Foreskin melanocyte (primary cell): ENCODE measurements at places on chromosomes 16 and 17.

GRCh38 chr16:65524231-65524630, 402.4 kb upstream of the CDH11 start:
- DNase-seq = no peak

GRCh38 chr16:55568207-55568606, 1.7 kb downstream of the CAPNS2 start:
- DNase-seq = no peak

DNA sequence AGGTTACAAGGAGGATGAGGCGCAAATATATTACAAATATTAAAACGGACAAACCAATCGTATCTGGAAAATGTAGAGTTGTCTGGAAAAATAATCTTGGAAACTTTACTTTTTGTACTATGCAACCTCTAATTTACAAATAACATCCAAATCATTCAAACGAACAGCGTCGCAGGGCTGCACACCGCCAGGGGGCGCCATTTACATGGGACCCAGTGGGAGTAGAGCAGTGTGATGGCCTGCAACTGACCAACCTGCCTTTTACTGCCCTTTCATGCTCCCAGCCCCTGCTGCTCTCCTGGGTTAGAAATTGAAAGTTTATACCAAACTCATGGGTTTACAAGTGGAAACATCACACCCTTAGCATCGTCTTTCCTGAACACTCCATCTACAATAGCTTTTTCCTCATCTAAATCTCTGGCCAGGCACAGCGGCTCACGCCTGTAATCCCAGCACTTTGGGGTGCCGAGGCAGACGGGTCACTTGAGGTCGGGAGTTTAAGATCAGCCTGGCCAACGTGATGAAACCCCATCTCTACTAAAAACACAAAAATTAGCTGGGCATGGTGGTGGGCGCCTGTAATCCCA, 10.0 kb downstream of the PITPNC1 start:
- DNase-seq = no peak

- DNase-seq = peak; percentile 75
Measured at GRCh38 chr17:40647624-40648383, at the start of gene SMARCE1. TSS of gene SMARCE1 (minus strand) at chr17:40647818. CDS start at chr17:40645802, 2,016 bp downstream.

GRCh38 chr17:2095536-2095910, 40.6 kb downstream of the HIC1 start:
- DNase-seq = no peak

DNA sequence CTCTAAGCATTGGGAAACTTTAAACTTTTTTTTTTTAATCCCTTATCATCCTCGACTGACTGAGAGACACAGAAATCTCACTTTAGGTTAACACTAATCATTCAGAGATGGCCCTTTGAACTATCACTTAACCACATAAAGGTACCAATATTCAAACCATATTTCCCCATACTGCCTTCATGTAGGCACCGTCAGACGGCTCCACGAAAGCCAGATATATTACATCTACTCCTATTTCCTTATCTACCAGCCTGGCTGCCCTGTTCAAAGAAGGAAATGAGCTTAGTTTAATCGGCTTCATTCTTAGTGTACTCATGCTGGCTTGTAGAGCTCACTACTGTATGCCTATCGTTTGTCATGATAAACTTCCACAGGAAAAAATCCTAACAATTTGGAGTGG, 270.9 kb downstream of the CEP112 start:
- DNase-seq = no peak

DNA sequence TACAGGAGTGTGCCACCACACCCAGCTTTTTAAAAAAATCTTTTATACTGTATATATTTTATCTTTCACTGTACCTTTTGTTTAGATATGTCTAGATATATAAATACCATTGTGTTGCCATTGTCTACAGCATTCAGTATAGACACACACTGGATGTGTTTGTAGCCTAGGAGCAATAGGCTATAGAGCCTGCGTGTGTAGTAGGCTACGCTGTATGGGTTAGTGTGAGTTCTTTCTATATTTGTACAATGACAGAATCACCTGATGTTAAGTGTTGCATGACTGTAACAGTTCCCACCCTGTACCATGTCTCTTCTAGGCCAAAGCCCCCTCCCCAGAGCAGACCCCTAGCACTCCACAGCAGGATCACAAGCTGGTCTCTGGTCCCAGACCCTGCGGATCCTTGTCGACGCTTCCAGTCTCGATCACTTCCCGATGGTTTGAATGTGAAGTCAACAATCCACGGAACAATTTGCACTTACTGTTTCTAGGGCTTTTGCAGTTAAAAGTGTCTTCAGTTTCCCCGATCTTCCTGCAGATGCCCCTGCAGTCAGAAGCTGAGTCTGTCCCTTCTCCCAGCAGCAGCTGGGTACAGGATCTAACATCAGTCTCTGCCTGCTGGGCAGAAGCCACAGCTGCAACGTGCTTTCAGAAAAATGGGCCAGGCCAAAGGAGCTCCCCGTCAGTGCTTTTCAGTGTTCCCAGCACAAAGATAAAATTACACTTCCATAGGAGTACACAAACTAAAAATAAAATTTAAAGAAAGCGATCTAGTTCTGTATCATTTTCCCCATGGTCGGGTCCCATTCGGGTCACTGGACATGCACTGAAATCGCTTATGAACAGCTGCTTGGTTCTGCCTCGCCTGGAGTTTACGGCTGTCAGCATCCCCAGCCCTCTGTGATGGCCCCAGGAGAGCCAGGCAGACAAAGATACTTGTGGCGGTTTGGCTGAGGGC, 35.4 kb downstream of the ADAM11 start:
- no peak for DNase-seq

DNA sequence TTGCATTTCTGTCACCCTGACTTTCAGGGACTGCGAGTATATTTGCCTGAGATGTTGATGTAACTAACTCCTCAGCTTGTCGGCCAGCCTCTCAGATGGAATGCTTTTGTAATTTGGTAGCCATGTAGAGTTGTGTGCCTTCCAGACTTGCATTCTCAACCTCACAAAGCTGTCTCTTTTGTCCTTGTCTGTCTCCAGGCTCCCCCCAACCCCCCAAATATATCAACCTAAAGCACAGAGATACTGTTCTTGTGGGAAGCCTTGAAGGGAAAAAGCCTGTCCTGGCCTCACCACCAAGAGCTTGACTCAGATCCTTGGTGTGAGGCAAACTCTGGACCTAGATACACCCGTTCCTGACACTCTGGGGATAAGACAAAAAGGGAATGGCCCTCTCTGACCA, 18.4 kb downstream of the SAP30BP start:
- DNase-seq = no peak

DNA sequence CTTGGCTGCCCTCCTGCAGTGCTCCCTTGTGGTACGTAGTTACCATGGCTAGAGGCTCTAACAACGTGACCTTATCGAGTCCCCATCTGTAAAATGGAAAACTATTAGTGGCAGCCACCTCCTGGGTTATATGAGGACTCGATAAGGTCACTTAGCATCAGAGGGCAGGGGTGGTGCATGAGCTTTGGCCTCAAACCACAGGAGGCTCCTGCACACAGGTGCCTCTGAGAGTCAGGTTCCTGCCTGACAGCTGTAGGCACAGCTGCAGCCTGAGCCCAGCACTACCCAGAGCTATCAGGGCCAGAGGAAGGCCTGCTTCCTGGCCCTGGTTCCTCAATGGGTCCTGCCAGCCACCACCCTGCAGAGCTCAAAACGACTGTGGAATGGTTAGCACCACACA, 57.2 kb upstream of the SEC14L1 start:
- DNase-seq = no peak

- peak; percentile 28 for DNase-seq
Measured at GRCh38 chr16:68091380-68092261, 6.5 kb downstream of the NFATC3 start.

DNA sequence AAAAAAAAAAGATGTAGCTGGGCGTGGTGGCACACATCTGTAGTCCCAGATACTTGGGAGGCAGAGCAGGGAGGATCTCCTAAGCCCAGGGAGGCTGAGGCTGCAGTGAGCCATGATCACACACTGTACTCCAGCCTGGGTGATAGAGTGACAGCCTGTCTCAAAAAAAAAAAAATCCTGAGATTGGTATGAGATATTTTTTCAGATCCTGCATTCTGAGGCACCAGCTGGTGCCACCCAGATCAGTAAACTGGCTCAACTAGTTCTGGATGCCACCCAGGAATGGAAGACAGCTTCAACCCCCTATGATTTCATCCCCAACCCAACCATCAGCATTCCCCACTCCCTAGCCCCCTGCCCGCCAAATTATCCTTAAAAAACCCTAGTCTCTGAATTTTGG, 7.1 kb upstream of the GJC1 start:
- no peak for DNase-seq

GRCh38 chr17:42272162-42272907, 3.9 kb downstream of the STAT5B start:
- no peak for DNase-seq

- no peak for DNase-seq
Measured at GRCh38 chr17:49691677-49692191, 13.8 kb upstream of the SPOP start.

DNA sequence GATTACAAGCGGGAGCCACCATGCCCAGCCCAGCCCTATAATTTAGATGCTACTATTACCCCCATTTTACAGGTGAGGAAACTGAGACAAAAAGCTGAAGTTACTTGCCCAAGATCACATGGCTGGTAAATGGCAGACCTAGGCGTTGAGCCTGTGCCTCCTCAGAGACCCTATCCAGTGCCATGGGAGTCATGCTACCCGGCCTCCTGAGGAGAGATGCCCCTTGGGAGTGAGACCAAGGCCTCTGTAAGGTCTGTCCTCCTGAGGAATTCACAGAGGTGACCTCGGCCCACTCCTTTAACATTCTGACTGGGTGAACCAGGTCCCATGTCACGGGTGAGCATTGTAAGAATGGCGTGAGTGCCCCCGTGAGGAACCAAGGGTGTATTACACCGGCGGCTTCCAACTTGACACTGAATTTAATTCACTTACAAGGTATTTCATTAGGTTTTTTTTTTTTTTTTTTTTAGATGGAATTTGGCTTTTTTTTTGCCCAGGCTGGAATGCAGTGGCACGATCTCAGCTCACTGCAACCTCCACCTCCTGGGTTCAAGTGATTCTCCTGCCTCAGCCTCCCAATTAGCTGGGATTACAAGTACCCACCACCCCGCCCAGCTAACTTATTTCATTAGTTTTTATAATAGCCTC, 95.7 kb downstream of the ABCC6 start:
- DNase-seq = peak; percentile 42

- DNase-seq = no peak
Measured at GRCh38 chr17:699345-699744, 15.3 kb downstream of the VPS53 start.

- no peak for DNase-seq
Measured at GRCh38 chr17:9839433-9839832, 13.7 kb downstream of the GLP2R start.

DNA sequence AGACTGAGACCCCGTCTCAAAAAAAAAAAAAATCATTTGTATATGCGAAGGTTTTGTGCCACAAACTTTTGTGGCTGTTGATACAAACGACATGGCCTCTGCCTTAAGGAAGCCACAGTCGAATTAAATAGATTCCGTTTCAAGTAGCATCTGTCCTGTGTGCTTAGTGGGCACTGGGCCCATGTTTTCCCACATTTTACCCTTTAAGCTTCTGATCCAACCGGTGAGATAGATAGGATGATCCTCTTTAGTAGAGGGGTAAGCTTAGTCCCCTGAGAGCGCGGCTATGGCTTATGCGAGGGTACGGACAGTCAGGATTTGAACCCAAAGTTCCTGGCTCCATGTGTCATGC, 776 bp upstream of the TMEM219 start:
- DNase-seq = no peak

DNA sequence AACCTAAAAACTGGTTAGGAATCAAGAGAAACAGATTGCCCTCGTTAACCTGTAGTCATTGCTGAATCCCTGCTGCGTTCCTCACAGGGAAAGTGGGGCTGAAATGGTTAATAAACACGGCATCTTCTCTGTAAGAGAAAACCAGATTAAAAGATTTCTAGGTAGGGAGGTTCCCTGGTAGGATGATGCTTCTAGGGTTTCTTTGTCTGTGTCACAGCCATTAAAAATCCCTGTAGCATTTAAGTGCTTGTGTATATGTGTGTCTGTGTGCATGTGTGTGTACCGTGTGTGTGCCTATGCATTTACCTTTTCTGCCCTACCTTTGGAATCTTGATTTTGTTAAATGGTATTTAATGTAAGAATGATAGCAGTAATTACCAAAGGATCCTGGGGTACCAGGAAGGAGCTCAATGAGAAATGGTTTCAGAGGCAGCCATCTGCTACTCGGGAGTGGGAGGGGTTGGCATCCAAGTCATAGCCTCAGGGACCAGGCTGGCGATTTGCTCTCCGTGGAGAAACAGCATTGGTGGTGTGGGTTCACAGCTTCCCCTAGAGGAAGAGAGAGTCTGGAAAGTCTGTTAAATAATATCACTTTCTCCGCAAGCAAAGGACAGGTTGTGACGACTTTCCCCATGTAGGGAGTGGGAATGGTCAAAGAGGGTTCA, 177.1 kb downstream of the HS3ST4 start:
- no peak for DNase-seq

DNA sequence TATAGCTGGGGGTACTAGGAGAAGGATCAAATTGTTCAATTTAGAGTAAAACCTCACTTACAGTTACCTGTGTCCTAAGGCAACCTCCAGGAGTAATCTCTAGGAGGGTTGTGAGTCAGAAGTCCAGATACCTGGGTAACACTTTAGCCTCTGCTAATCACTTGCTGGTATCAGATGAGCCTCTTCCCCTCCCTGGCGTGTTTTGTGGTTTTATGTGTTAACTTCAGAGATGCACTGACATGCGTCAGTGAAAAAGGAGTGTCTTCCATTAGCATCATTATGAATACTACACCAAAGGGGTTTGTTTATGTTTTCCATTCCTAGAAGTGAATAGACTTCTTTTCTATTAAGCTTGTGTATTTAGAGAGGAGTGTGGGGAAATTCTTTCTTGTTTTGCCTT, 208.2 kb downstream of the FTO start:
- DNase-seq = no peak

DNA sequence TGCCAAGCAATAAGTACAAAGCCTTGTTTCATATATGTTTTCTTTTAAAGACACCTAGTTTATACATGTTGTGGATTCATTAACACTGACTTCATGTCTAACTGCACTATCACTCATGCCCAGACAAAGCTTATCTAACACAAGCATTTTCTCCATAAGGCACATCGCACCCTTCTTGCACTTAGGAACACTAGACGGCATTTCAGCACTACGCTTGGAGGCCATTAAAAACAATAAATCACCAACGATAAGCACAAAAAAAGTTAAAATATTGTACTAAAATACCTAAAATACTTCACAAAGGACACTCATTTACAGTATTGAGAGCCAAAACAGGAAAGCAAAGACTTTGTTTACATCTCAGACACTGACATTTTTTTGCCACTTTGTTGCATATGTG, 39.0 kb upstream of the TEKT3 start:
- no peak for DNase-seq
